ENCODE measurements at places on chromosomes 1 and 21. TPM values are rescaled to one million over a fixed set of nuclear protein-coding genes. Genes with fewer than 3 reads are reported as not detected.
A peak's percentile ranks its signal among the peaks of the same experiment; 100 is the strongest.

GRCh38 chr21:42682661-42683210 is 29.3 kb downstream of the PDE9A start:
- H3K36me3 ChIP-seq: no peaks in the 10 kb centered on the region
- peaks cover 56% of the 10 kb centered on the region for H3K4me1 ChIP-seq
- H3K27ac ChIP-seq: no peak overlapping the region
- no peak for DNase-seq
- H3K27me3 ChIP-seq: peaks cover 4% of the 10 kb centered on the region
- H3K4me3 ChIP-seq: no peak overlapping the region

- no peaks in the 10 kb centered on the region for H3K4me1 ChIP-seq
- no peak overlapping the region for H3K27ac ChIP-seq
- DNase-seq: no peak
- H3K4me3 ChIP-seq: no peak overlapping the region
Measured at GRCh38 chr1:225191199-225191753, 236.6 kb downstream of the LBR start.

DNA sequence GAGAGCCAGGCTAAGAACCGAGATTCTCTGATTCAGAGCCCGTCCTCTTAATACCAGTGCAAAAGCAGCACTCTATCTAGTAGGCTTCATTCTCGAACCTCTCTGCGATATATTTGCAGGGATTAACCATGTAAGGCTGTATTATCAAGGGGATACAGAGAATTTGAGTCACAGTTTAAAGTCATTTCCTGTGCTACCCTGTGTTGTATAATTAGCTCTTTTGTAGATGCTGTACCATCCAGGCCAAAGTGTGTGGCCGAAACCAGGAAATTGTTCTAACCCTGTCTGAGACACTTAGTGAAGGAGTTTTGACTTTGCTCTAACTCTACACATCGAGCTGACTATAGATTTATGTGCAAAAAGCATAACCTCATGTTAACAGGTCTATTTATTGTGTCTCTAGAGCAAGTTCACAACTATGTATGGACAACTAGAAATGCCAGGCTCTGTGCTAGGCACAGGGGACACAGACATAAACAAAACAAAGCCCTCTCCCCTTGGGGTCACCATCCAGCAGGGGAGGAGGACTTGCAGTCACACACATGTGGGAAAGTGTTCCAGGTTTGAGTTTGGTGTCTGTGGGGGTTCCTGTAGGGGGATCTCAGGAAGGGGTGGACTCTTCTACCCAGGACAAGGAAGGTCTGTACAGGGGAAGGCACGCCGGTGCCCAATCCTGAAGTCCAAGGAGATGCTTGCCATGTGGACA is 182.2 kb downstream of the DHRS3 start:
- no peaks in the 10 kb centered on the region for H3K27me3 ChIP-seq
- DNase-seq: no peak
- peaks cover 74% of the 10 kb centered on the region for H3K4me1 ChIP-seq

- no peaks in the 10 kb centered on the region for H3K36me3 ChIP-seq
- DNase-seq: no peak
- H3K4me1 ChIP-seq: no peaks in the 10 kb centered on the region
- no peak overlapping the region for H3K27ac ChIP-seq
- H3K4me3 ChIP-seq: no peak overlapping the region
Measured at GRCh38 chr1:168926236-168926635, 180.3 kb upstream of the ATP1B1 start.

DNA sequence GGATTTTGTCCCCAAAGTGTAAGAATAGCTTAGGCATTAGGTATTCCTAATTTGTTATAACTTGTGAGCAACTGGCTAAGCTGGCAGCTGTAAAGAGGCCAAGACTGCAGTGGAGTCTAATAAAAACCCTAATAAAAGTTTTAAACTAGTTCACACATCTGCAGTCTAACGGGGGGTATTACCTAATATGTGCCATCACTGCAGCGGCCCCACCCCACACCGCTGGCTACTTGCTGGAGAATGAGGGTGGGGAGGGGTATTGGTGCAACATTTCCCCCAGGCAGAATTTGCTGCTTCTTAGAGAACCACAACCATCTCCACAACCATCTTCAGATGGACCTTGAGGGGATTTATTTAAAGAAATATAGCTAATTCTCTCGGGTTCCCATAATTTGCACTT is 135.0 kb downstream of the ZC3H11B start:
- no peaks in the 10 kb centered on the region for H3K4me1 ChIP-seq
- H3K27ac ChIP-seq: no peak overlapping the region
- no peaks in the 10 kb centered on the region for H3K27me3 ChIP-seq

GRCh38 chr1:203681739-203682138 is 55.1 kb downstream of the ATP2B4 start:
- peak overlapping the region; percentile 82 for H3K27ac ChIP-seq
- peaks cover 11% of the 10 kb centered on the region for H3K36me3 ChIP-seq
- H3K4me3 ChIP-seq: no peak overlapping the region
- no peaks in the 10 kb centered on the region for H3K27me3 ChIP-seq
- peaks cover 46% of the 10 kb centered on the region for H3K4me1 ChIP-seq

DNA sequence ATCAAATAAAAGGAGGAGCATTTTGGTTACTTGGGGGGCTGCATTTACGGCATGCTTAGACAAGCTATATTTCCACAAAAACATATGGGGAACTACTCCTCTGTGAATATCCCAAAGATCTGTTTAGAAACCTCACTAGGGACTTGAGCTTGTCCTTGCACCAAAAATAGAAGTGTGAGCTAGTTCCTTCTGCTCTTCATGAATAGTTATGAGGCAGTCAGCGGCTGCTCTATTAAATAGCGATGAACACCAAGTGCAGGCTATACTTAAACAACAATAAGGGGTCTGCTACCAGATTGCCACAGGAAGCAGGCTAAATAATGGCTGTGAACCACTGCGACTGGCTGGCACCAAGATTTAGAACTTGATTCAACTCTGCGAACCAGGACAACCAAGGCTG is 190.1 kb downstream of the PCP4 start:
- H3K36me3 ChIP-seq: no peaks in the 10 kb centered on the region
- no peak overlapping the region for H3K4me3 ChIP-seq
- no peak overlapping the region for H3K27ac ChIP-seq
- DNase-seq: no peak
- H3K4me1 ChIP-seq: no peaks in the 10 kb centered on the region

GRCh38 chr1:1996207-1996651 is 7.4 kb downstream of the CFAP74 start:
- no peaks in the 10 kb centered on the region for H3K36me3 ChIP-seq
- no peak overlapping the region for H3K4me3 ChIP-seq
- no peak overlapping the region for H3K27ac ChIP-seq
- DNase-seq: no peak

GRCh38 chr1:201530741-201531531 is 8.0 kb upstream of the NAV1 start:
- no peak overlapping the region for H3K27ac ChIP-seq
- H3K4me1 ChIP-seq: no peaks in the 10 kb centered on the region
- no peak for DNase-seq
- no peak overlapping the region for H3K4me3 ChIP-seq

DNA sequence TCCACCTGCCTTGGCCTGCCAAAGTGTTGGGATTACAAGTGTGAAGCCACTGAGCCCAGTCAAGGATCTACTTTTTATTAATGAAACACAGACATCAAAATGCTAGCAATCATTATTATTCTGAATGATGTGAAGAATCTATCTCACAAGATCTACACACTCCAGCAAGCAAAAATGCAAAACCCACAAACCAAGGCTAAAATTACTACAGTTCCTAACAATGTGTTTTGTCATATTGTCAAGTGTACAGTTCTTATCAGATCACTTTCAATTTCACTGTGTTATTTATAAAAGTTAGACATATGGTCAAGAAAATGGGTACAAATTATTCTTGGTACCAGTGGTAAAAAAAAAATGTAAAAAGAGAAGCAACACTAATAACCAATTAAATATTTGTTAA is 61.3 kb upstream of the SDC3 start:
- H3K27ac ChIP-seq: no peak overlapping the region
- no peak for DNase-seq
- H3K36me3 ChIP-seq: peaks cover 50% of the 10 kb centered on the region
- H3K4me3 ChIP-seq: no peak overlapping the region
- H3K4me1 ChIP-seq: no peaks in the 10 kb centered on the region

GRCh38 chr1:153945795-153946621 is 510 bp downstream of the DENND4B start:
- H3K4me1 ChIP-seq: peaks cover 31% of the 10 kb centered on the region
- no peaks in the 10 kb centered on the region for H3K27me3 ChIP-seq
- DNase-seq: peak; percentile 82
- H3K4me3 ChIP-seq: peak overlapping the region; percentile 83

GRCh38 chr21:32448803-32449594 is 36.5 kb downstream of the EVA1C start:
- no peak overlapping the region for H3K4me3 ChIP-seq
- no peaks in the 10 kb centered on the region for H3K36me3 ChIP-seq
- no peak overlapping the region for H3K27ac ChIP-seq

DNA sequence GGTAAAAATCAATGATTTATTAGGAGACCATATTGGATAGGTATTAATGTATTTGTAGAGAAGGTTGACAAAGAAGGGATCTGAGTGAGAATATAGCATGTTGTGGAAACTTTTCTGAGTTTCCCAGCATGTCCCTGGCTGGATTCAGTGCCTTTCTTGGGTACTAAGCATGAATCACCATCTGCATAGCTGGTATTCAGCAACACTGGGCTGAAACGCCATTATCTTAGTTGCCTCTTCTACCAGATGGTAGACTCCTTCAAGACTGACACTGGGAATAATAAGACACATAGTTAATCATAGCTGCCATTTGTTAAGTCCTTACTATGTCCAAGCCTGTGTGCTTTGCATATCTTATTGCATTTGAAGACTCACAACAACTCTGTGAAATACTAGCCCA is 45.5 kb downstream of the ATP5PF start:
- no peak for DNase-seq
- no peak overlapping the region for H3K27ac ChIP-seq
- no peak overlapping the region for H3K4me3 ChIP-seq
- no peaks in the 10 kb centered on the region for H3K36me3 ChIP-seq
- H3K4me1 ChIP-seq: no peaks in the 10 kb centered on the region

DNA sequence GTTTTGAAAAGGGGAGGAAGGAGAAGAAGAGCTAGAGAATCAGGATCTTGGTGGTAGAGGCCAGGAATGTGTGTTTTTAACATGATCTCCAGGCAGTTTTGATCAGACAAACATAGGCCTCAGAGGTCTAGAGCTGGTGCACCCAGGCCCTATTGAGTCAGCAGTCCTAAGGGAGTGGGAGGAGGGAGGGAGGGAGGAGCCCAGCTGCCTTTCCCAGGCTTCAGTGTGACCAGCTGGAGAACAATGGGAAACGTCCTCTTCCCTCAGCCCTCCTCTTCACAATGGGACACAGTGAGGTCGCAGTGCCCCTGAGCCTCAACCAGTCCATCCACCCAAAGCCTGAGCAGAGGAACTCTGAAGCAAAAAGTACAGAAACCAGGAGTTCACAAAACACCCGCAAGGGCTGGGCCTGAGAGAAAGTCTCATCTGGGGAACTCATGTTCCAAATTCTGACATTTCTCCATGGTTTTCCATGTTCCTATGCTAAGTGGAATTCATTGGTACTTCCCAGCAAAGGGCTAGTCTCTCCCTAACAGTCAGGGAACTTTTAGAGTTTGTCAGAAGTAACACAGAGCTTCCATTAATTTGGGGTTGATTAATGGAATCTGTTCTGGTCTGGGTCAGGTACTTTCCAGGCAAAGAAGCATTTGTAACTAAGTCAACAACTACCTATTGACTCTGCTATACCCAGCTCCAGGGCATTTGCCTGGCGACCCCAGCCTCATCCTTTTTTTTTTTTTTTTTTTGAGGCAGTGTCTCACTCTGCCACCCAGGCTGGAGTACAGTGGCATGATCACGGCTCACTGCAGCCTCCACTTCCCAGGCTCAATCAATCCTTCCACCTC is 37.5 kb downstream of the ELAPOR1 start:
- no peak overlapping the region for H3K4me3 ChIP-seq
- no peak overlapping the region for H3K27ac ChIP-seq
- H3K4me1 ChIP-seq: no peaks in the 10 kb centered on the region

DNA sequence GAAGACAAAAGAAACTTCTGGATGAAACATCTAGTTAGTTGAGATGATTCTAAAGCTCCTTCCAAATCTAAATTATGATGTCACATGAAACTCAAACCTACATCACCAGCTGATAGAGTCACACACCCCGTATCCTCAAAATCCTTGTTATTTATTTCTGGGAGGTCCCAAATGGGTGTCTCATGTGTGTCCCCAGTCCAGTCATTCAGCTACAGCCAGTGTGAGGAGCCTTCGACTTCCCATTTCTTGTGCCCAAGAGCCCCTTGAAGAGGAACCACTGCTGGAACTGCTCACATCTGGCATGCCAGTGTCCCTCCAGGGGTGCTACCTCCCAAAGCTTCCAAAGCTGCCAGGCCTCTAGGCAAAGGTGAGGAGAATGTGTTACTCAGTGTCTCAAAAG is 32.5 kb upstream of the KCNA3 start:
- no peak for DNase-seq
- H3K4me3 ChIP-seq: no peak overlapping the region
- no peaks in the 10 kb centered on the region for H3K36me3 ChIP-seq

DNA sequence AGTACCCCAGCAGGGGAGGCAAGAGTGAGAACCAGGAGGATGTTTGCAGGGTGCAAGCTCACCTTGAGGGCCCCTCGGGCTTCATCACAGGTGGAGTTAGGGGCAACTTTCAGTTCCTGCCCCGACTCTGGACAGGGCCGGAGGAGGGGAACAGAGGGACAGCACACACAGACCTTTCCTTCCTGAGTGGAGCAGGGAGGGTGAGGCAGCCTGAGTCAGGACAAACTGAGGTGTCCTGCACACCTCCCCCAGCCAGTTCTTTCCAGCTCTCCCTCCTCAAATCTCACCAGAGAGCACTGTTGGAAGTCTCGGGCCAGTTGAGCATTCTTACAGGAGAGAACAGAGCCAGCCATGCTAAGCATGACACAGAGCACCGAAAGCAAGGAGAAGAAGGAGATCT is 1.5 kb downstream of the ENTREP3 start:
- no peaks in the 10 kb centered on the region for H3K27me3 ChIP-seq
- peaks cover 11% of the 10 kb centered on the region for H3K36me3 ChIP-seq
- H3K4me3 ChIP-seq: no peak overlapping the region
- peak overlapping the region; percentile 51 for H3K27ac ChIP-seq
- peaks cover 7% of the 10 kb centered on the region for H3K4me1 ChIP-seq

DNA sequence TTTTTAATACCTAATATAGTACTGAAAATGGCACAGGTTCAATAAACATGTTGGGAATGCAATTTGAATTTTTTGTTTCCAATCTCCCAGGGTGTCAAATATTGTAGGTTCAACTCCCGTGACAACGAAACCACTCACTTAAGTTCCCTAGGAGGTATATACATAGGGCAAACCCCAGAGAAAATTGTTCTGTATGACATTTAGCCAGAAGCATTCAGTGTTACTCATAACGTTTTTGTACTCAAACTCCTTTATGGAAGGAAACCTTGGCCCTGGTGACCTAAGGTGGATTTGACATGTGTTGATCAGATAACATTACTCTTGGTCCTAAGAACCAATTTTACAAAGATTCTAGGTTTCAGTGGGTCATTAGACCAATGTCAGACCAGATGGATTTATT is 110.6 kb downstream of the USP25 start:
- no peak overlapping the region for H3K27ac ChIP-seq
- H3K36me3 ChIP-seq: peaks cover 13% of the 10 kb centered on the region
- no peaks in the 10 kb centered on the region for H3K27me3 ChIP-seq
- H3K4me1 ChIP-seq: no peaks in the 10 kb centered on the region
- no peak for DNase-seq

GRCh38 chr1:58879464-58879863 is 95.6 kb upstream of the JUN start:
- DNase-seq: no peak
- no peak overlapping the region for H3K4me3 ChIP-seq
- H3K4me1 ChIP-seq: peaks cover 3% of the 10 kb centered on the region
- H3K27me3 ChIP-seq: no peaks in the 10 kb centered on the region
- H3K27ac ChIP-seq: no peak overlapping the region

The CDK18 gene
- polyA plus RNA-seq: 0.43 TPM

The CHODL gene
- polyA plus RNA-seq: 0.59 TPM

The HES2 gene
- polyA plus RNA-seq: not detected

The ZNF684 gene
- polyA plus RNA-seq: 5.9 TPM

The CD55 gene
- polyA plus RNA-seq: 61.1 TPM

The TSPAN1 gene
- polyA plus RNA-seq: not detected

The DTL gene
- 0.23 TPM for polyA plus RNA-seq

All from CD8-positive, alpha-beta memory T cell (primary cell).